T1000 (cell line): ENCODE measurements at places on chromosomes 1 and 21.

GRCh38 chr21:26840201-26840600, 5.0 kb downstream of the ADAMTS1 start:
- no peak for DNase-seq

DNA sequence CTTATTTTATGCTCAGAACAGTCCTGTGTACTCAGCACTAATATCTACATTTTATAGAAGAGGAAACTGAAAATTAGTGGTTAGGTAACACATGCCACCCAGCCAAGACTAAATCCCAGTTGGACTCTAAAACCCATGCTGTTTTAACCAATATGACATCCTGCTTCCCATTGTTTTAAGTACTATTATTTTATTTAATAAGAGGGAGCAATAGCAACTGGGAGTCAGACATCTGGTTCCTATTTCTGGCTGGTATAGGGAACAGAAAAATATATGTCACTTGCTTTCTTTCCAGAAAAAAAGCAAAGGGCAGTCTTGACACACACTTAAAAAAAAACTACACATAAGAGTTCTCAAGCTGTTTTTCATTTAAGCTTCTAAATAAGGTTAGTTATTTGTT, 11.9 kb downstream of the KLHL12 start:
- DNase-seq, result no peak

DNA sequence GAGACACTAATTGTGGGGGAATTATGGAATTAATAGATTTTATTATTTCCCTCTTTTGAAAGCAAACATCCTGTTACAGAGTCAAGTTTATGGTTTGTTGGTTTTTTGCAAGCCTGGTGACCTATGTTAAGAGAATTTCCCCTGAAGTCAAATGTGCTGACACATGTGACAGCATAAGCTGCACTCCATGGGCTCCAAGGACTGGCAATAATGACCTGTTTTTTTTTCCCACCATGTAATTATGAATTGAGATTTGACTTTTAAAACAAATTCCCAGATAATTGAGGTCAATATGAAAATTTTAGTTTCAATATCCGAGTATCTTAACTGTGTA, 242.5 kb upstream of the SGIP1 start:
- DNase-seq, result no peak

- no peak for DNase-seq
These were observed 5.4 kb downstream of the PBX1 start for GRCh38 chr1:164564378-164564777.

GRCh38 chr1:165456114-165456513, 11.2 kb upstream of the RXRG start:
- DNase-seq, result no peak

DNA sequence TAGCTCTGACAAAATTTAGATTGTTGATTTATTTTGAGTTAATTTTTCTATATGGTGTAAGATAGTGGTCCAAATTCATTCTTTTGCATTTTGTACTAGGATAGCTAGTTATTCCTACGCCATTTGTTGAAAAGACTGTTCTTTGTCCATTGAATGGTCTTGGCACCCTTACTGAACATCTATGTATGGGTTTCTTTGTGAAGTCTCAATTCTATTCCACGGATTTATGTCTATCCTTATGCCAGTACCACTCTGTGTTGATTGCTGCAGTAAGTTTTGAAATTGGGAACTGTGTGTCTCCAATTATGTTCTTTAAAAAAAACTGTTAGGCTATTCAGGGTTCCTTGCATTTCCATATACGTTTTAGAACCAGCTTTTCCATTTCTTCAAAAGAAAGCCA, 145.7 kb downstream of the ZNF644 start:
- no peak for DNase-seq

GRCh38 chr1:1758692-1759455, 19.4 kb downstream of the NADK start:
- no peak for DNase-seq

GRCh38 chr1:220895412-220895946, 16.2 kb downstream of the HLX start:
- no peak for DNase-seq

- DNase-seq, result no peak
These were observed 34.0 kb downstream of the GLIS1 start for GRCh38 chr1:53704804-53705445.
